ENCODE measurements at places on chromosomes 12 and 14. TPM values are rescaled to one million over a fixed set of nuclear protein-coding genes. Genes with fewer than 3 reads are reported as not detected.

GRCh38 chr14:100698066-100698465 lies 28.6 kb upstream of the DLK1 start:
- H3K36me3 ChIP-seq, result no peaks in the 10 kb centered on the region
- peaks cover 4% of the 10 kb centered on the region for H3K27me3 ChIP-seq
- no peak for DNase-seq
- no peak overlapping the region for H3K4me3 ChIP-seq
- H3K4me1 ChIP-seq, result peaks cover 12% of the 10 kb centered on the region

DNA sequence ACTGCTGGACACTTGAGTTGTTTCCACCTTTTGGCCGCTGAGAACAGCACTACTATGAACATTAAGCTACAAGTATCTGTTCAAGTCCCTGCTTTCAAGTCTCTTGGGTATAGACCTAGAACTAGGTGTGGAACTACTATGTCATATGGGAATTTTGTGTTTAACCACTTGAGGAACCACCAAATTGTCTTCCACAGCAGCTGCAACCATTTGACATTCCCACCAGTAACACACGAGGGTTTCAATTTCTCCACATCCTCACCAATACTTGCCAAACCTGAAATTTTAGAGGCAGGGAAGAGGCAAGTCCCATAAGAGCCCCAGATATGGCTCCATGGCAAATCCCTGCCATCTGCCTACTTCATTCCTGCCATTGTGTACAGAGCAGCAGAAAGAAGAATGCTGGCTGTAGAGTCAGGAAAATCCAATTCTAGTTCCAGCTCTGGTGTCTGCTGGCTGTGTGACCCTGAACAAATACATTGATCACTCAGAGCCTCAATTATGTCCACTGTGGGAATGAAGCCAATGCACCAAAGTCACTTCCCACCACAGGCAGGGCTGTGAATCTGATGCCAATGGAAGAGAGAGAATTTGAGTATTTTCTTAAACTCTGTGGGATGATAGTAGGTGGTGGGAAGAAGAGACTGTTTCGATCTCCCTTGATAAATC lies 17.8 kb downstream of the PITPNM2 start:
- no peaks in the 10 kb centered on the region for H3K4me1 ChIP-seq
- H3K27me3 ChIP-seq, result no peaks in the 10 kb centered on the region
- H3K36me3 ChIP-seq, result no peaks in the 10 kb centered on the region
- no peak for DNase-seq
- H3K27ac ChIP-seq, result no peak overlapping the region

DNA sequence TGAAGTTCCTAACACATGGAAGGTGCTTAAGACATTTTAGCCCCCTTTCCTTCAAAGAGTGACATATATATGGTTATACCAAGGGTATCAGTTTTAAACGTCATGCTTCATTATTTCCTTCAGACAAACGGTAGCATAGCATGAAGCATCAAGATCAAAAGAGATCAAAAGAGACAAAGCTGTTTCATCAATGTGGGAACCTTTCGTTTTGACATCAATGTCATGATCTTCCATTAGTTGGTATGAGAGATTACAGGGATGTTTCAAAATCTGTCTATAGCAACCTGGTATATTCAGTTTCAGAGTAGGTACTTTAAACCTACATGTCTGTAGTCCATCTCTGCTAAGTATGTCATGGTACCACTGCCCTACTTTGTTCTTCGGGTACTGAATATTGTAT lies 28.3 kb downstream of the PUS7L start:
- no peak overlapping the region for H3K27ac ChIP-seq
- no peak overlapping the region for H3K4me3 ChIP-seq
- H3K27me3 ChIP-seq, result no peaks in the 10 kb centered on the region
- no peaks in the 10 kb centered on the region for H3K4me1 ChIP-seq
- H3K36me3 ChIP-seq, result peaks cover 7% of the 10 kb centered on the region

- no peak for DNase-seq
- H3K4me3 ChIP-seq, result no peak overlapping the region
- no peak overlapping the region for H3K27ac ChIP-seq
- peaks cover 5% of the 10 kb centered on the region for H3K27me3 ChIP-seq
Observed at GRCh38 chr14:77197988-77198387, 16.4 kb downstream of the TMEM63C start.

- H3K4me1 ChIP-seq, result no peaks in the 10 kb centered on the region
- H3K4me3 ChIP-seq, result no peak overlapping the region
- peaks cover 19% of the 10 kb centered on the region for H3K27me3 ChIP-seq
- no peak overlapping the region for H3K27ac ChIP-seq
Observed at GRCh38 chr12:4566474-4566873, 4.5 kb downstream of the DYRK4 start.

DNA sequence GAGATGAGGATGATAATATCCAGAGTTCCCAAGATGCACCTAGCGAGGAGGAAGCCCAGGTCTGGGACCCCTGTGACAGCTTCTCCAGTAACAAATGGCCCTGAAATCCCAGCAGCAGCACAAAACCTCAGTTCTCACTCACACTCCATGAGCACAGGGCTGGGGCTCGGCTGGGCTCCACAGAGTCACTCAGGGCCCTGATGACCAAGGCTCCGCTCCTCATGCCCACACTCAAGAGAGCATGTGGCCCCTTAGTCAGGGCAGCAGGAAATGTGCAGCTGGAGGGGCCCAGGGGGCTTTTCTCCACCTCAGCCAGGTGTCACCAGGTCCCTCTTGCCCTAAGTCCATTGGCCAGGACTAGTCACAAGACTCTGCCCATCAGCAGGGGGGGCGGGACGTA lies 242.7 kb upstream of the SFSWAP start:
- no peaks in the 10 kb centered on the region for H3K36me3 ChIP-seq
- no peak overlapping the region for H3K27ac ChIP-seq
- DNase-seq, result peak; percentile 42

DNA sequence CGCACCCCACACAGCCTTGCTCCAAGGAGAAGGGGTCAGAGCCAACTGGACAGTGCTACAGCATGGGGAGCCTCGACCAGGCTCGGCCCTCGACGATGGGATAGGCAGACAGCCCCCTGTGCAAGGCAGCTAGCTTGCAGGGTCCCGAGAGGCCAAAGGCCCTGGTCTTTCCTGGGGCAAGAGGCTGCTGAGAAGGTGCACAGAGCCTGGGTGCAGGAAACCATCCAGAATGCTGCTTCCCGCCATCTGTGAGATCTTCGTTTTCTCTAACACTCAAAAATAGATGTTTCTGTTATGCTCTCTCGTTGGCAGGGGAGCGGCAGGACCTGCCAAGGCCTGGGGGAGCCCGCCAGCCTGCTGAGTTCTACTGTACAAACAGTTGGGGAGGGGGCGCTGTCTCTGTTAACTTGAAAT lies 168.0 kb upstream of the RTL1 start:
- no peak overlapping the region for H3K27ac ChIP-seq
- H3K36me3 ChIP-seq, result no peaks in the 10 kb centered on the region
- H3K4me1 ChIP-seq, result peaks cover 7% of the 10 kb centered on the region
- peak; percentile 41 for DNase-seq

- H3K36me3 ChIP-seq, result peaks cover 52% of the 10 kb centered on the region
- DNase-seq, result peak; percentile 30
- H3K27ac ChIP-seq, result no peak overlapping the region
- H3K4me1 ChIP-seq, result no peaks in the 10 kb centered on the region
Observed at GRCh38 chr12:108566452-108566851, 4.1 kb downstream of the ISCU start.

GRCh38 chr12:109529691-109530640 lies 43.3 kb downstream of the MMAB start:
- DNase-seq, result no peak
- H3K36me3 ChIP-seq, result peaks cover 32% of the 10 kb centered on the region
- peak overlapping the region; percentile 10 for H3K27ac ChIP-seq
- no peaks in the 10 kb centered on the region for H3K27me3 ChIP-seq
- H3K4me3 ChIP-seq, result no peak overlapping the region

- no peak overlapping the region for H3K27ac ChIP-seq
- peaks cover 10% of the 10 kb centered on the region for H3K4me1 ChIP-seq
- no peak overlapping the region for H3K4me3 ChIP-seq
- H3K36me3 ChIP-seq, result no peaks in the 10 kb centered on the region
- DNase-seq, result no peak
Observed at GRCh38 chr12:10366875-10367274, 23.0 kb downstream of the KLRK1 start.

GRCh38 chr12:121575952-121576625 lies 4.7 kb downstream of the KDM2B start:
- H3K4me3 ChIP-seq, result peak overlapping the region; percentile 85
- H3K27me3 ChIP-seq, result no peaks in the 10 kb centered on the region
- peaks cover 9% of the 10 kb centered on the region for H3K4me1 ChIP-seq
- H3K27ac ChIP-seq, result peak overlapping the region; percentile 86
- peaks cover 43% of the 10 kb centered on the region for H3K36me3 ChIP-seq
- no peak for DNase-seq

DNA sequence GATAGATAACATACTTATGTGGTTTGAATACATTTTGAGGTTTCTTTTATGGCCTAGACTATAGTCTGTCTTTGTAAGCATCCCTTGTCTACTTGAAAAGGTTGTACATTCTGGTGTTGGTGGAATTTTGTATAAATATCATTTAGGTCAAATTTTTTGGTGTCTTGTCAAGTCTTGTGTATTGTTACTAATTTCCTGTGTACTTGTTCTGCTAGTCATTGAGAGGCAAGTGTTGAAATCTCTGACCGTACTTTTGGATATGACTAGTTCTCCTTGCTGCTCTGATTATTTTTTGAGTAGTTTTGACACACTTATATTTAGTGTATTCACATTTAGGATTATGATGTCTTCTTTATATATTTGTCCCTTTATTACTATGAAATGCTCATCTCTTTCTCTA lies 219.6 kb downstream of the CCDC91 start:
- no peaks in the 10 kb centered on the region for H3K27me3 ChIP-seq
- no peak for DNase-seq
- H3K4me3 ChIP-seq, result no peak overlapping the region
- H3K4me1 ChIP-seq, result no peaks in the 10 kb centered on the region
- no peak overlapping the region for H3K27ac ChIP-seq

DNA sequence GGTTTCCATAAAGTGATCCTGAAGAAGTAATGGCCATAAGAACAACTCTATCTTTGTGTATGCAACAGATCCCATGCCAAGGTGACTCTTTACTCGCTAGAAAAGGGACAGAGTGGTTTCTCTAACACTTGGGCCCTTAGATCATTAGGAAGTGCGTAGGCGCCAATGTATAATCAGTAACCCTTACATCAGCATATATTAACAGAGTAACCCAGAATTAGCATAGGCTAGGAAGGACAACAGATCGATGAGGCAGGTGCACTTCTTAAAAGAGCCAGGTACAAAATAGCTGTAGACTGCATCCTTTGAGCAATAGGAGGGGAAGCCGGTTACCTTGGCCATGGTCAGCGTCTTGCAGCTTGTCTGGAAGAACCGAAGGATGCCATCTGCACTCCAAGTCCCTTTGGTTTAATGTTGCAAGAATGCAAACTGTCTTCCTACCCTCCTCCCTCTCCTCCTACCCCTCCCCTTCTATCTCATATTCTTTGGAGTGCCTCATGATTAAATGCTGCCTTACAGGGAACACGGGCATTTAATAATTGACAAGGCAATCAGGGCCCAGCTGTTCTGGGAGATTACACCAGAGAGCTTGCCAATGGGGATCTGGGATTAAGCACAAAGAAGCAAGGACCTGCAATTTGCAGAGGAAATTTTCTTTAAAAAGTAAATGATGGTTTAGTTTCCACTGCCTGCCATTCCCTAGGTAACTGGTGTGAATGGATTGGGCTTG lies 8.0 kb downstream of the GSG1 start:
- no peak for DNase-seq
- no peak overlapping the region for H3K4me3 ChIP-seq
- no peaks in the 10 kb centered on the region for H3K36me3 ChIP-seq
- H3K27ac ChIP-seq, result no peak overlapping the region
- H3K27me3 ChIP-seq, result no peaks in the 10 kb centered on the region

DNA sequence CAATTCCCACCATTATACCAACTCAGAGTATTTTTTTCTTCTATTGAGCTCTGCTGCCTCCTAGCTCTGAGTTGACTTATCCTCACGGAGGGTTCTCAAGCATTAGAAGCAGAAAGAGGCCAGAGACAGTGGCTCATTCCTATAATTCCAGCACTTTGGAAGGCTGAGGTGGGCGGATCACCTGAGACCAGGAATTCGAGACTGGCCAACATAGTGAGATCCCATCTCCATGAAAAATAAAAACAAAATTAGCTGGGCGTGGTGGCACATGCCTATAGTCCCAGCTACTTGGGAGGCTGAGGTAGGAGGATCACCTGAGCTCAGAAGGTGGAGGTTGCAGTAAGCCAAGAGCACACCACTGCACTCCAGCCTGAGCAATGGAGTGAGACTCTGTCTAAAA lies 21.0 kb downstream of the HPD start:
- H3K4me3 ChIP-seq, result no peak overlapping the region
- no peak for DNase-seq
- no peaks in the 10 kb centered on the region for H3K27me3 ChIP-seq
- no peak overlapping the region for H3K27ac ChIP-seq

GRCh38 chr14:89566644-89567415 lies 149.8 kb upstream of the FOXN3 start:
- H3K27ac ChIP-seq, result no peak overlapping the region
- H3K27me3 ChIP-seq, result no peaks in the 10 kb centered on the region
- H3K4me3 ChIP-seq, result no peak overlapping the region

The PLCZ1 gene
- total RNA-seq, result not detected

The POTEG gene
- not detected for total RNA-seq

The PLEKHH1 gene
- total RNA-seq, result 52.6 TPM

The GYS2 gene
- total RNA-seq, result not detected

The KRT73 gene
- total RNA-seq, result not detected
